ENCODE measurements at places on chromosomes 6 and 20.

- no peak for DNase-seq
These were observed 103.8 kb downstream of the RNASET2 start for GRCh38 chr6:166852451-166852975.

DNA sequence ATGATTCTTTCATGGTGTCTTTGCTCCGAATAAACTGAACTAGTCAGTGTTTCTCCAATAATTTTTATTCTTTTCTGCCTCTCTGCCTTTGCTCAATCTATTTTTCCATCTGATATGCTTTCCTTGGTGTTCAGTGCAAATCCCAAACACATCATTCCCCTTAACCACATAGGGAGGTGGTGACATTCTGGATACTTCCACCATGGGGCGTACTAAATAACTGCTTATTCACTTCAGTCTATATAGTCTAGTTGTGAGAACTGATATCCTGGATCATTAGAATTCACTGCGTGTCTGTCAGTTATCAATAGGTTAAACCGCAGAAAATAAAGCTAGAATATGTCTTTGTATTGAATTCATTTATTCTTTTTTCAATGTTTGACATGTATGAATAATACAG lies 83.1 kb downstream of the KCNQ5 start:
- DNase-seq: no peak

DNA sequence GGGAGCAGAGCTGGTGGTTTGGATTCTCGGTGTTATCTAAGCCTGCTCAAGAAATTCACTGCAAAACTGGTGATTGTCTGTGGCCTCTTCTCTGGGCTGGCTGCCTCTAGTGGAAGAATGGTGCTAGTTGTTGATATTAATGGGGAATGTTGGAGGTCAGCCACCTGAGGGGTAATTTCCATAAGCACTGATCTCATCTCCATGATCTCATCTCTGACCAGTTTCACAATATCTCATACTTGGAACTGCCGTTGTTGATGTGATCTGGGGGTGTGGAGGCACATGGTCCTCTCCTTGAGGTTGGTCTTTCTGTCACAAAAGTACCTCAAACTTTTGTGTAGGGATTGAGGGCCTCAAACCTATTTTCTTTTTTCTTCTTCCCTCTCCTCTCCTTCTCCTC lies 102.6 kb downstream of the CD109 start:
- no peak for DNase-seq

- DNase-seq: no peak
These were observed 29.9 kb downstream of the ID4 start for GRCh38 chr6:19866985-19867627.

DNA sequence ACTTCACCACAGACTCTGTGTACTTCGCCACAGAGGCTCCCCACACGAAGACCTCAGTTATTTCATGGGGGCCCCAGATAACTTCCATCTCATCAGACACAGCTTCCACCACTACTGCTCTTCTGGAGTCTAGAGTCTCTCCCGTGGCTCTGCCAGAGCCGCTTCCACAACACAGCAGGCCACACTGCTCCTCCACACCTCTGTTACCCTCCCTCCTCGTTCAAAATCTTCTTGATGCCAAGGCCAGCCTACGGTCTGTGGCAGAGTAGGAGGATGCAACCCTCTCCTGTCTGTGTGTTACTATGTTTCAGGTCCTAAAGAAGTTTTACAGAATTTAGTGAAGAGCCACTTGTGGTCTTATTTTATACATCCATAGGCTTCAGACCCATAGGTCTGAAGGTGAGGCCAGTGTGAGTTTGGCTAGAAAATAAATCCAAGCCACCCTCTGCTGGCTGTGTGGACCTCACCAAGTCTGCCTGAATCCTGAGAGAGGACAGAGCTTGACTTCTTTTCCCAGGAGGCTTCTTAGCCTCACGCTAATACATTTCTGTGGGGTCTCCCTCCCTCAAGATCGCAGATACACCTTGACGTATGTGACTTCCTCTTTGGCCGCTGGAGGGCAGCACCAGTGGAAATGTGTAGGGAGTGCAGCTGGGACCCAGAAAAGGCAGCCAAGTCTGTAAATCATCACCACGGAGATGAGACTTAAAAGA lies 197.7 kb downstream of the FAXC start:
- DNase-seq: no peak

DNA sequence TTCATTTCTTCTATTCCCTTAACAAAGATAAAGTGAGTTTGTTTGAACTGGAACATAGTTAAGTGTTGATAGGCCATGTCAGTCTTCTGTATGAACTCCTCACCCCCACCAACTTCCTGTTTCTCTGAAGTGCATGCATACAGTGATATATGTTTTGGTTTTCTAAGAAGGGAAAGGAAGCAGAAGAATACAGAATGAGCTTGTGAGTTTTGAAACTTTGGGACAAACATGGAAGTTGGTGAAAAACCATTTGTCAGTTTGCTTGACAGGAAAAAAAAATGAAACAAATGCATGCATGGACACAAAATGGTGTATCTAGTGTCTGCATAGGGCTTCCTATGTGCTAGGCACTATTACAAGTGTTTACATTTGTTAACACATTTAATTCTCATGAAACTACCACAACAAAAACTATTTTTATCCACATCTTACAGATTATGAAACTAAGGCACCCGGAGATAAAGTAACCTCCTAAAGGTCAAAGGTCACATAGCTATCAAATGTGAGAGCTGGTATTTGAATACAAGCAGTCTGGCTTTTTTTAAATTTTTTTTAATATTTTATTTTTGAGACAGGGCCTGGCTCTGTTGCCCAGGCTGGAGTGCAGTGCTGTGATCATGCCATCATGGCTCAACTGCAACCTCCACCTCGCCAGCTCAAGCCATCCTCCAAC lies 105.9 kb downstream of the ADGRB3 start:
- DNase-seq: no peak

GRCh38 chr6:26180346-26180745 lies 93.1 kb downstream of the HFE start:
- no peak for DNase-seq

DNA sequence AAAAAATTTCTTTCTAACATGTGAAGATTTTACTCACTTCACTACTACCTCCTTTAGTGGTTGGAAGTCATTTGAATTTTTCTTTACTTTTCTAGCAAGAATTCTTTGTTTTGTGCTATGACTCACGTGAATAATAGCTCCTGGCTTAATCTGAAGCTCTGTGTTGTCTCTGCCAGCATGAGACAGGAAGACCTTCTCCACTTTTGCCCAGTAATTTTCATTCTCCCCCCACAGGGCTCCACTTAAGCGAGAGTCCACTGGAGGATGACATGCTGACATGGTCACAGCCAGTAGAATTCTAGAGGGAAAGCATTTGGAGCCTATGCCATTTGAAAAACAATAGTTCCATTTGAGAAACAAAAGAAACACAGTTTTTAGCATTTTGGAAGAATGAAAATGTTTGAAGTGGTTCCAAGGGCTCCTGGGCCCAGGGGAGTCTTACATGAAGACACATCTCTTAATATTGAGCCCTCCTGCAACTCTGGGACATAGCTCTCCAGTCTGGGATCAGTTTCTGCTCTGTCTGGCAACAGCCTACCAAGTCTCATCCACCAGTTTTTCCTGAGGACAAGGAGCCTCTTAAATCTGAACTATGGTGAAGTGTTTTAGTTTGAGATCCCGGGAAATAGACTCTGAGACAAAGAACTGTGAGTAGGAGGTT lies 231.4 kb downstream of the PAX1 start:
- no peak for DNase-seq

DNA sequence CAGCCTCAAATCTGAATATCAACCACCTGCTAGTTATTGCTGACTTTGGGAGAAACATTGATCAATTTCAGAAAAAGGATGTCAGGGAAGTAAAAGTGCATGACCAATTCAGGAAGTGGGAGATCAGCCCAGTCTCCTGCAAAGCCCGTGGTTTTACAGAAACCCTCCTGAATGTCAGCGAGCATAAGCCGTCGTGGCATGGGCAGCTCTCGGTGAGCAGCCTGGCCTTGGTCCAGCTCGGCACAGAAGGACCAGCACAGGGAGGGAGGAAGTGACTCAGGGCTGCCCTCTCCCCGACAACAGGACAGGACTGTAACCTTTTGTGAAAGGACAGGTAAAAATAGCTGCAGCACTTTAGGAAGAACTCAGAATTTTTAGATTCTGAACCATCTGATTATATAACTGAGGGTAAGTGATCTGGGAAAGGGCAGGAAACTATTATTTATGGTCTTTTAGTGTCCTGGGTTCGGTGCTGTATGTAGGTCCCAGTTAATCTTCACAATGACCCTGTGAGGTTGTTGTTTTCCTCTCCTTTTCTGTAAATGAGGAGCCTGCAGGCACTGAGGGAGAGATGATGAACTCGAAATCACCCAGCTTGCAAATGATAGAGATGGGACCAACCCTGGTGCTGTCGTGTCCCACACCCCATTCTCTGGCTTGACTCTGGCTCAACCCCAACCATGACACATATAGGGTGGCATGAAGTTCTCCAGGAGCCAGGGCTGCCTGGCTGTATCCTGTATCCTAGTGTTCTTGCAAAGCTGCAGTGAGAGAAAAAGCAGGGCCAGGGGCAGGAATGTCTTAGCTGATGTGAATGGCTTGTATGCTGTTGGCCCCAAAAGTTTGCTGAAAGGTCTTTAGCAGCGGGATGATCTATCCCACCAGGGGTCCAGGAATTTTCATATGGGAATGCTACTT lies 37.6 kb downstream of the NRN1 start:
- DNase-seq: no peak

DNA sequence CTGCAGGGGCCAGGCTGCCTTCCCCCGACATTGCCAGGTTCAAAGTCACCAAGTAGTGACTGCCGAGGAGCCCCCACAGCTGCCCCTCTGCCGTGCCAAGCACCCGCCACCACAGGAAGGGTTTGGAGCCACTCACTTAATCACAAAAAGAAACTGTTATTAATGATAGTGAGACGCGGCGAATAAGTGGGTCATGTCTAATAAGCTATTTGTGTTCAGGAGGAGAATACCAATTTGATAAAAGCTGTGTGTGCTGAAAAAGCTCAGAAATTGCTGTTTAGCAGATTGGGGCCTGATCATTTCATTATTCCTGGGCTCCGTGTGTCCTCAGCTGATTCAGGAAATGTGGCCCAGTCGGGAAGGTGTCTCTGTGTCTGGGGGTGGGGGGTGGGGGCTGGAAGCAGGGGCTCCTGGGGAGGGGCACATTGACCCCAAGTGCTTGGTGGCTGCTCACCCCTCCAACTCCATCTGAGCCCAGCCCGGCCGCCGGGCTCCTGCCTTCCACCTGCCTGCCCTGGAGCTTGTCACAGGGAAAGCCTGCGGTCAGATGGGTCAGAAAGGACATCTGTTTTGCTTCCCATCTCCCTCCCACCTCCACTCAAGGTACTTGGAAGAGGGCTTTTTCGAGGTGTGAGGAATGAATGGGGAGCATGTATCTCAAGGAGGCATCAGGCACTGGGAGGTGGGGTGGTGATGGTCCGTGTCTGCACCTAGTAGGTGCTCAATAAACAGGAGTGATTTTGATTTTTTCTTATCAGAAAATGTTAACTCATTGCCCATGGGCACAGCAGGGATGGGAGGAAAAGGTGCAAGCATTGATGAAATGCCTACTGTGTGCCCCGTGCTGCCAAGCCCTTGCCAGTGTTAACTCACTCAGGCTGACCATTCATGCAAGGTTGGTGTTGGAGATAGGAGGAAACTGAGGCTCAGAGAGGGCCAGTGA lies 3.0 kb downstream of the VSTM2L start:
- DNase-seq: no peak

DNA sequence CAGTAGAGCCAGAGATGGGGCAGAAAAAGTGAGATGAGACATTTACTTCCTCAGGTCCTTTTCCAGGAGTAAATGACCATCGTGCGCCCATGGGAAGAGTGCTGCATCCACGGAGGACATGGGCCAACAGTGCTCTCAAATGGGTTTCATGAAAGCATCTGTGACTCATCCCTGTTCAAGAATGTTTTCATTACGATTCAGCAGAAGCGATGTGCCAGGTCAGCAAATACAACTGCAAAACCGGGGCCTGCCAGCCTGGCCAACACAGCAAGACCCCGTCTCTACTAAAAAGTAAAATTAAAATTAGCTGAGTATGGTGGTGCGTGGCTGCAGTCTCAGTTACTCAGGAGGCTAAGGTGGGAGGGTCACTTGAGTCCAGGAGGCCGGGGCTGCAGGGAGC lies 125.1 kb downstream of the LY86 start:
- DNase-seq: no peak

GRCh38 chr20:39876976-39877635 lies 811.9 kb downstream of the MAFB start:
- DNase-seq: no peak

- no peak for DNase-seq
These were observed 175.2 kb downstream of the CDKAL1 start for GRCh38 chr6:20709451-20709850.

- DNase-seq: no peak
These were observed 57.0 kb downstream of the RNF144B start for GRCh38 chr6:18444111-18444510.

- DNase-seq: no peak
These were observed 131.5 kb downstream of the ANKRD60 start for GRCh38 chr20:58096880-58097423.

GRCh38 chr20:22916021-22916842 lies 118.9 kb upstream of the SSTR4 start:
- no peak for DNase-seq

DNA sequence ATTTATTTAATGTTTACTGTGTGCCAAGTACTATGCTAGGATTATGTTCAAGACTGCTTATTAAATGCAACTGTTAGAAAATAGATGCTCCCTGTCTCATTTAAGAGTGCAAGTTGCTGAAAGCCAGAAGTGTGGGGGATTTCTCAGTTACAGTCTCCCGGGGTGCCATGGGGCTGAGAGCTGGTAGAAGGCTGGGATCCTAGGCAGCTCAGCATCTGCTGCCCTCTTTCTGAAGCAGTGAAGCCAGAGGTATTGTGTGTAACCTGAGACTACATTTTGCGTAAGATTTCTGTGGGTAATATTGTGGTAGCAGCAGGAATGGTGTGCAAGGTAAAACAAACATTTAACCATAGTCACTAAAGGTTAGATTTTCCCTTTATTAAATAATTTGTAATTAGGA lies 120.6 kb downstream of the AKAP7 start:
- DNase-seq: no peak

DNA sequence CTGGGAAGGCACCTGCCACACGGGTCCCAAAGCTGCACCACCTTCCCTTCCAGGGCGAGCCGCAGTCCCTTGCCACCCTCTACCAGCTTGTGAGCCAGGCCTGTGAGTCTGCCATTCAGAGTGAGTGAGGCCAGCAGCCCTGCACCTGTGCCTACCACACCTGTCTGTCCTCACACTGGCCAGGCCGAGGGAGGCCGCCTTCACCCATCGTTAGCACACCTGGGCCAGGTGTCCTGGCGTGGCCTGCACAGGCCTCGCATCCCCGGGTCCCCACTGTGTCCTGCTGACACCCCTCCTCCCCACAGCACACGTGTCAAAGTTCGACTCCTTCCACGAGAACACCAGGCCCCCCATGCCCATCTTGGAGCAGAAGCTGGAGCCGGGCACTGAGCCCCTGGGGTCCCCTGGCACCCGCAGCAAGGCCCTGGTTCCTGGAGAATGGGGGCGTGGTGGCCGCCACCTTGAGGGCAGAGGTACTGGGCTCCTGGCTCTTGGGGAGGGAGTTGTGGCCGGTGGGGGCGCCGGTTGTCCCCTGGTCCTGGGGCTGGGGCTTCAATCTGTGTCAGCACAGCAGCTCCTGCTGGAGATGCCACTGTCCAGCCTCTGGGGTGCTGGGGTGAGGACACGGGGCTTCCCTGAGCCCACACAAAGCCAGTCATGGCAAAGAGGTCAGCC lies 33.0 kb downstream of the CHRNA4 start:
- no peak for DNase-seq
